Hematopoietic multipotent progenitor cell treated with erythropoietin and hydrocortisone succinate and interleukin-3 and kit ligand, for 8 days (in vitro differentiated cells): ENCODE measurements at places on chromosomes 12 and 14.
A peak's percentile ranks its signal among the peaks of the same experiment; 100 is the strongest.

DNA sequence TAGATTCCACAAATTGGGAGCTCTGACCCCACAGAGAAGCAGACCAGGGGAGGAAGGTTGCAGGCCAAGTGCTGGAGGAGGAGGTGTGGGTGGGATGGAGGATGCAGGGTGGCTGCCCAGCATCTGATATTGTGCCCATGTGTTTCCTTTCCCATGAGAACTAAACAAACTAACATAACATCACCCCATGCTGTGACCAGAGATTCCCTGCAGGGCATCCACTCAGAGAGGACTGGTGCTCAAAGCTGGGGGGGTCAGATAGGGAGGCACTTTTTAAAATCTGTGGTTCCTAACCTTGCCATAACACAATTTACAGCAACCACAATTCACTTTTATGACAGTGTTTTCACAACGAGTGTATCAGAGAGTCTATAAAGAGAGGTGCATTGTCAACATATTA, 1277.6 kb downstream of the AACS start:
- DNase-seq: no peak

DNA sequence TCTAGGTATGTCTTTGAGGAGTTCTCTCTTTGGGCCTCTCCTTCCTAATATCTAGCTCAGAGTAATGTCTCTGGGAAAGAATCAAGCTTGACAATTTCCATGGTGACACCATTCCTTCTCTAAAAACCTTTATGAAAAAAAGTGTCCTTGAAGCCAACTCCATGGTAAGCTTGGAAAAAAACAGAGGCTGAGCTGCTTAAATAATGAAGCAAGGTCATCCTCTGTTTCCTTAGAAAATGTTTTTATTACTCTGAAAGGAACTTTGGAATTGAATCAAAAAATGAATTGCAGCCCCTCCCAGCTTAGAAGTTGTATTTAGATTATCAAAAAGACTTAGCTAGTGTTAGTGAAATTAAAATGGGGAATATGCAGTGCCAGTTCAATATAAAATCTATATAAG, 166.1 kb upstream of the KITLG start:
- DNase-seq: no peak

- DNase-seq: no peak
Measured at GRCh38 chr12:93960521-93960920, 187.9 kb upstream of the PLXNC1 start.

- no peak for DNase-seq
Measured at GRCh38 chr14:89264196-89264800, 152.7 kb downstream of the FOXN3 start.

GRCh38 chr14:58638231-58639197, 752 bp downstream of the DACT1 start:
- no peak for DNase-seq

- DNase-seq: no peak
Measured at GRCh38 chr12:104064842-104065427, 604 bp downstream of the HCFC2 start.

- no peak for DNase-seq
Measured at GRCh38 chr12:120092551-120093335, 23.8 kb downstream of the RAB35 start.

- DNase-seq: no peak
Measured at GRCh38 chr12:41869432-41869831, 275.2 kb downstream of the GXYLT1 start.

- DNase-seq: no peak
Measured at GRCh38 chr12:60070552-60070951, 474.7 kb downstream of the SLC16A7 start.

- DNase-seq: peak; percentile 40
Measured at GRCh38 chr12:69666798-69667197, 32.3 kb downstream of the BEST3 start.

- DNase-seq: no peak
Measured at GRCh38 chr12:88634008-88634407, 53.7 kb upstream of the KITLG start.

- no peak for DNase-seq
Measured at GRCh38 chr12:67925552-67925951, 63.7 kb upstream of the IFNG-AS1 start.
